ENCODE measurements at places on chromosomes 1 and 21.

DNA sequence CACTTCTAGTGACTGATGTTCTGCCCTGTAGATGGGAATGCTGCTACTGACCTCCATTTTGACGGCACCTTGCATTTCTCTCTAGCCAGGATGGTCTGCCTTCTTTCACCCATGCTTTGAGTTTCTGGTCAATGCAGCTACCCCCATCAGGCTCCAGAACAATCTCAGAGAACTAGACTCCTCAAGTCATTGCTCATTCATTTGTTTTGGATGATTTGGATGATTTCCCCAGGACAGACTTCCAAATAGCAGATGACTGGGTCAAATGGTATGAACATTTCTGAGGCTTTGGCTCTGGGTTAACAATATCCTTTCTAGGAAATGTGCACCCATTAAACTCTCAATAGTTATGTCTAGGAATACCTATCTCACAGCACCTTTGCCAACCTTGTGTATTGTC, 63.9 kb downstream of the CSMD2 start:
- DNase-seq, result no peak

DNA sequence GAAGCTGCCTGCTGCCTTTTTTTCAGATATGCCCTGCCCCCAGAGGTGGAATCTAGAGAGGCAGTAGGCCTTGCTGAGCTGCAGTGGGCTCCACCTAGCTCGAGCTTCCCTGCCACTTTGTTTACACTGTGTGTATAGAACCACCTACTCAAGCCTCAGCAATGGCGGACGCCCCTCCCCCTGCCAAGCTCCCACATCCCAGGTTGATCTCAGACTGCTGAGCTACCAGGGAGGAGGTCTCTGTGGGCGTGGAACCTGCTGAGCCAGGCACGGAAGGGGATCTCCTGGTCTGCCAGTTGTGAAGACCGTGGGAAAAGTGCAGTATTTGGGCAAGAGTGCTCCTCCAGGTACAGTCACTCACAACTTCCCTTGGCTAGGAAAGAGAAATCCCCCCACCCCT, 65.1 kb downstream of the MSH4 start:
- DNase-seq, result no peak

DNA sequence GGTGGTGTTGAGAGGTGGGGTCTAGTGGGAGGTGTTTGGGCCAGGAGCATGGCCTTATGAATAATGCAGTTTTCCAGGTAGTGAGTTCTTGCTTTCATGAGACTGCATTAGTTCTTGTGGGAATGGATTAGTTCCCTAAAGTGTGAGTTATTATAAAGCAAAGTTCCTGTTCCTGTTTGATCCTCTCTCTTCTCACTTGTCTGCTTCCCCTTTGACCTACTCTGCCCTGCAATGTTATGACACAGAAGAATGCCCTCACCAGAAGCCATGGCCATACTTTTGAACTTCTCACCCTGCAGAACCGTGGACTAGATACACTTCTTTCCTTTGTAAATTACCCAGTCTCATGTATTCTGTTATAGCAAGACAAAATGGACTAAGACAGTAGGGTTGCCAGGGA, 53.6 kb downstream of the MAP3K7CL start:
- no peak for DNase-seq

- no peak for DNase-seq
These were observed 169.2 kb upstream of the IRF2BP2 start for GRCh38 chr1:234779160-234779538.

DNA sequence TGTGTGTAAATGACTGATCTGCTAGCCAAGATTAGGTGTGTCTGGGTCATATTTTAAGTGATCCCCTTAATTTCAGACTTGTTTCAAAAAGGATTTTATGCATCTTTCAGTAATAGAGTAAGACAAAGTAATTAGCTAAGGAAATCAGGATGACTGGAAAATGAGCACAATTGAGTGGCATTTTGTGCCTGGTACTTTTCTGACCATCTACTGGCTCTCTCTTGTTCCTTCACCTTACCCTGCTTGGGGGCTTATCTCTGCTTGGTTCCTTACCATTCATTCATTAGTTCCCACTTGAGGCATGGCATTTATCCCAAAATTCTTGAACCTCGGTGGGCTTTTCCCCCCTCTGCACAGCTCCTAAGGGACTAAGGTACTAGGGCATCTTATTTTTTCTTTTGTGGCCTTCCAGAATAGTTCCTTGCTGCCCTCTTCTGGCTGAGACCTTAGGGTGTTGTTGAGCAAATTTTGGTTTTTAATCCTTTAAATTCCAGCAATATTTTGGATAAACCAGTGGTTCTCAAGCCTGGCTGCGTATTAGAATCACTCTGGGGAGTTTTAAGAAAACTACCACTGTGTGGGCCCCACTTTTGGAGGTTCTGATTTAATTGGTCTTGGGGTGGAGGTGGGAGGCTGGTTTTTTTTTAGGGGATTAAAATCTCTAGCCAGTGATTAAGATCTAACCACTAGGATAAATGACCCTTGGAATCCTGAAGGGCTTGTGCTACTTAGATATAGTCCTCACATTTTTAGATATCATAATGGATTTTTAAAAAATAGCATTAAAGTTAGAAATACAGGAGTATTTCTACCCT, 50.8 kb downstream of the HS2ST1 start:
- no peak for DNase-seq

- no peak for DNase-seq
These were observed 11.3 kb upstream of the DIPK1A start for GRCh38 chr1:92972409-92973129.
